NCI-H2029 treated with DMSO at 0.1 percent for 48 hours (cell line): ENCODE measurements at places on chromosomes 16 and 17.

DNA sequence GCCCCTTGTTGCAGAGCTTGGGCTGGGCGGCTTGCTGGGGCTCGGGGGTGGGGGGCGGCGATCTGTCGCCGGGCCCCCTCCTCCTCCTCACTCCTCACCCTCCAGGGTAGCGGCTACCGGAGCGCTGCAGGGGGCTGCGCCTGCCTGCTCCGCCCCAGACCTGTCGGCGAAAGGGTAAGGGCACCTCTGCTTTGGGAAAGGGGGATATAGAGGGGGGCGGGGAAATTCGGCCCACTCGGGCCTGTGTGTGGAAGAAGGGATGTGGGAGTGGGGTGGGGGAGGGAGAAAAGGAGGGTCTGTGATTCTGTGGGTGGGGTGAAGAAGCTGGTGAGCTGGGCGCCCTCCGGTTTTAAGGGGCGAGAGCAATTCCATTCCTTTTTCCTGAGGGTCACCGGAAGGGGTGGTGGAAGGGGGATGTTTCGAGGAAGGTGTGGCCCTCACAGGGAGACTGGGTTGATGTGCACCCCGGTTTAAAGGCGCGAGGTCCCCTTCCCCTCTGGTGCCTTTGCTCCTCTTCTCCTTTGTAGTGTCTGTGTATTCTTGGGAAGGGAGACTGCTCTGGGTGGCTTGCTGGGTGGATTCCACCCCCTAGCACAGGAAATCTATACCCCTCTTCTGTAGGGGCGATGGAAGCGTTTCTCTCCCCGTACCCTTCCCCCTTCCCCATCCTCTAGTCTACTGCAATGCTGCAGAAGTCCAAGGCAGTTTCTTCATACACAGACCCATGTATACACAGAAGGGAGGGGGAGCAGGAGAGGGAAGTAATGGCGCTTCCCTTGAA is 878 bp downstream of the TAOK1 start:
- no peak for DNase-seq

GRCh38 chr16:77457046-77457445 is 22.2 kb upstream of the ADAMTS18 start:
- DNase-seq: no peak

GRCh38 chr17:28810437-28810836 is 32.2 kb downstream of the FAM222B start:
- DNase-seq: no peak

DNA sequence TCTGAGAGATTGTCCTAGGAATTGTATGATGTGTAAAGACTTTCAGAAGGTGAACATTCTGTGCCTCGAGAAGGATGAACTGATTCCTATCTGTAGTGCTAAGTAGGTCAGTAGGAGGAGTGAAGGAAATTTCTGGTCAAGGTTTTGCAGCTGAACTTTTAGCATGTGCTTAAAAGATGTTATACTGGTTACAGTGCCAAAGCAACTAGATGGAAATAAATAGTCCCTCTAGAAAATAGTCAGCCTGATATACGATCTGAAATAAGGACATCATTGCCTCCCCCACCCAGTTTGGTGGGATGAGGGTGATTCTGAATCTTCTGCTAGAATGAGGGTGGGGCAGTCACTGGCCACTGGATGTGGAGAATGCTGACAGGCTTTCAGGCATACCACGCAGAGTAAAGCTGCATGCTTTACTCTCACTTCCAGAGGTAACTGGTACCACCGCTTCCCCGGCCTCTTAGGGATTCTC is 57.2 kb upstream of the VPS4A start:
- DNase-seq: no peak

DNA sequence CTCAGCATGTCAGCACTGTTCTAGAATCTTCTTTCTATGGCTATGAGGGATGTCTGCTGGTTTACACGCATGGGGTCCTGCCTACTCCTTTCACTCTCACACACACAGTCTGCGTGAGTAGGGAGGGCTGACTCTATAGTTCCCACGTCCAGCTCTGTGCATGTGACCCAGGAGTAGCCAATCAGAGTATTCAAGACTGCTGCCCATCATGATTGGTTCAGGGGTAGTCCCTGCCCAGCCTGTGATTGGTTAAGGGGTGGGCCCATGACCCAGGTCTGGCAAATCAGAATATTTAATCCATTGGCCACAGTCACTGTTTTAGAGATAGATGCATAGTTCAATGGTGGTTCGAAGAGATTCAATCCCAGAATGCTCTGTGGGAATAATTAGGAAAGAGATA is 151.3 kb upstream of the IRX3 start:
- no peak for DNase-seq
